ENCODE measurements at places on chromosomes 5 and 9.

GRCh38 chr5:107712359-107712870 is 41.7 kb upstream of the EFNA5 start:
- DNase-seq: no peak

DNA sequence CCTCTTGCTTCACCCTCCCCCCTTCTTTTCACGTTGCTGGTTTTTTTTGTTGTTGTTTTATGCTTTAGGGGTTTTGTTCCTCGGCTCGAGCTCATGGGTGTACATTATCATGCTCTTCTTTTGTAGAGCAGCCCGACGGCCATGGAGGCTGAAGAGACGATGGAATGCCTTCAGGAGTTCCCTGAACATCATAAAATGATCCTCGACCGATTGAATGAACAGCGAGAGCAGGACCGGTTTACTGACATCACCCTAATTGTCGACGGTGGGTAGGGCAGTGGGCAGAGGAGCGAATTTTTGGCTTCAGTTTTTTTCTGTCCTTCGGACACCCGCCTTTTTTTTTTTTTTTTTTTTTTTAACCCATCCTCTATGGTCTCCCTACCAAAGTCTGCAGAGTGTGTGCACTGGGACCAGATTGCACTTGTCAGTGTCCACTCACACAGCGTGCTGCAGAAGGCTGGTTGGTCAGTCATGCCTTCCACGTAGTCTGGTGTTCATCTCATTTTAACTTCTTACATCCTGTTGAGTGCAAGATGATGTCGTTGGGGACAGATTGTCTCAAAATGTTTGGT is 1.3 kb downstream of the ZNF131 start:
- peak; percentile 38 for DNase-seq

DNA sequence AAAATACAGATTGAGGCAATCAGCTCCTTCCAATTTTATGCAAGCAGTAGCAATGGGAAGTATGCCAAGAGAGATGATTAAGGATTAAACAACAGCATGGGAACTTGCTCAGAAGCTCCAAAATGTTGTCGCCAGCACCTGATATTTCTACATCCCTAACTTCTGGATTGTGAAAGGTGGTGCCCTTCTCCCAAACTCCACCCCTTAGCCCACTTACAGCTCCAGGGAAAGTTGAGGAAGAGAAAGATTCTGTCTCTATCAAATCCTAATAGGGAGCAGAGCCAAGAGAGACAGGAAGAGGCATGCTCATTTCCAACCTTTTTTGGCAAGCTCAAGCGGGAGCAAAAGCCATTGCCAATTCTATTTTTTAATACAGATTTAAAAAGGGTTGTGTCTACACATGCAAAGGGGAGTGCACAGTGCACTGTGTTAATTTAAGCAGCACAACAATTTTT is 92.4 kb upstream of the NR3C1 start:
- no peak for DNase-seq

DNA sequence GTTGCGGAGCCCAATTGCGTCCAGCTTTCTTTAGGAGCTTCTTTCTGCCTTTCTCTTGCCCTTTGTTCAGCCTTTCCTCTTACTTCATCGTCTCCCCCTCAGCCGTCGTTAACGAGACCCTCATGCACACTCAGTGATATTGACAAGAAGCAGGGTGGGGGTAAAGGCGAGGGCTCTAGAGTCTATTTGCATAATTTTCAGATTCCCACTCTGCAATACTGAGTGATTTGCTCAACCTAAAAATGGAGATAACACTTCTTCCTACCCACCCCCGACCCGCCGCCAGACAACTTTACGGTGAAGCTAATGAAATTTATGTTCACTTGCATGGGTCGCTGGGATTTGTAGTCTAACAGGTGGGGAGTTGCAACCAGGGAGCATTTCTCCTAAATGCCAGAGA is 1.3 kb upstream of the TBC1D2 start:
- no peak for DNase-seq

- DNase-seq: no peak
These were observed 100.5 kb upstream of the CCDC152 start for GRCh38 chr5:42655982-42656650.

GRCh38 chr5:20683241-20683940 is 695.4 kb upstream of the CDH18 start:
- no peak for DNase-seq

DNA sequence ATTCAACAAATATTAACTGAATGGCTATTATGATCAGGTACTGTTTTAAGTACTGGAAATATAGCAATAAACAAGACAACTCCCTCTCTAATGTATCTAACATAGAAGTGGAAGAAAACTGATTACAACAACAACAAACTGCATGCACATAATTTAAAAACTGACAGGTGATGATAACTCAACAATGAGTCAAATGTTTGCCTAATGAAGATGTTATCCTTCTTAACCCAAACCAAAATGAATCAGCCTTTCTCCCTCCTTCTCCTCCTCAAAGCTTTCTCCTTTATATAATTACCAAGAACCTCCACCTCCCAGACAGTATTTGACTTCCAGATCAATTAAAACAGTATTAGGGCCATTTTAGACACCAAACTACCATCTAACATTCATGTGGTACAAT is 49.3 kb downstream of the RICTOR start:
- DNase-seq: no peak

DNA sequence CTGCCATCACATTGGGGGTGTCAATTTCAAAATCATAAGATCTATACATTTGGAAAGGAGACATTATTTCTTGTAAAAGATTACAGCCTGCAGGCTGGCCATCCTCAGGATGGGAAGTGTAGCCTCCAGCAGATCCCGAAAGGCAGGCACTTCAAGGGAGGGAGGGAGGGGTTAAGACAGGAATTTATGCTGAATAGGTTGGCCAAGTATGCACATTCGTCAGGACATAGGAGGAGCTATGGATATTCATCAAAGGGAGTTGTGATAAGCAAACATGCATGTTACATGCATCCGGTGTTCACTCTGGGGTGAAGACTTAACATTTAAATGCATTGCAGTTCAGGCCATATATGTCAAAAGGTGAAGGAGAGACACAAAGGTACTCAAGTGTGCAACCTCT is 119.4 kb downstream of the CEP120 start:
- no peak for DNase-seq

DNA sequence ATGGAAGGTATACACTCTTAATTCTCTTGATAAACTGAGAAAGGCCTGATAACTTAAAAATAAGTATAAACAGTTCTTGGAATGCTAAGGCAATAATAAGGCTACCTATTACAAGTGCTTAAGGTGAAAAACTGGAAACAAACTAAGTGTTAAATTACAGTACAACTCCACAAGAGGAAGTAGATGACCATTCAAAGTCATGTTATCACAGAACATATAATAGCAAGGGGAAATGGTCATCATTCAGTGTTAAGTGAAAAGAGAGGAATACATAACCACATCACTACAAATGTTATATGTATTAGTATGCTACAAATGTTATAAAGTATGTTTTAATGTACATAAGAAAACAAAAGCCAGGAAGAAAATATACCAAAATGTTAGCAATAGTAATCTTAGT is 135.9 kb downstream of the CCDC192 start:
- DNase-seq: no peak

- no peak for DNase-seq
These were observed 127.2 kb upstream of the SLC44A1 start for GRCh38 chr9:105117234-105117633.

DNA sequence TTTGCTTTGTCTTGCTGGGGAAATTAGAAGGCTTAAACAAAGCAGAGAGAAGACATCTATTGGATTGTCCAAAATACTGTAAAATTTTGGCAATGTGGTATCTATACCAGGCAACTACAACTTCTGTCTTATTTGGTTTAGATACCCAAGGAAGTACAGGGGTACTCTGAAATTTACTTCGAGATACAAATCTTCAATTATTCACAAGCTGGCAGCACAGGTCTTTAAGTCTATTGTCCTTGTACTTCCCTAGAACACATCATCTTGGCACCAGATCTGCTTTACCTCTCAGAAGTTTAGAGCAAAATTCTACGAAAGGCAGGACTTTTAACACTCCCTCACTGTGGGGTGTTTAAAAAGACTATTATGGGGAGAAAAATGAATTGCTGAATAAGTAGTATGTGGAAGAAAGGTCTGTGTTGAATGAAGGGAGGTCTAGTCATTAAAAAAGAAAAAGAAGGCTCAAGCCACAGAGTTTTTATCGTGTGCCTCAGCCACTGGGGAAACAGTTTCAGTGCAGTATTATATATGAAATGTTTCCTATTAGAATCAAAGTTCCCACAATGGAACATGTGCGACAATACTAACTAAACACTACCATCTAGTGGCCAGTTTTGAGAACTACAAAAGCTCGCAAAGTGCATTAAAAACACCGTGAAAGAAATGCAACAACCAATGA is 93.7 kb downstream of the PDE4D start:
- DNase-seq: no peak

GRCh38 chr9:126822278-126822677 is 17.4 kb downstream of the ZBTB43 start:
- DNase-seq: no peak

DNA sequence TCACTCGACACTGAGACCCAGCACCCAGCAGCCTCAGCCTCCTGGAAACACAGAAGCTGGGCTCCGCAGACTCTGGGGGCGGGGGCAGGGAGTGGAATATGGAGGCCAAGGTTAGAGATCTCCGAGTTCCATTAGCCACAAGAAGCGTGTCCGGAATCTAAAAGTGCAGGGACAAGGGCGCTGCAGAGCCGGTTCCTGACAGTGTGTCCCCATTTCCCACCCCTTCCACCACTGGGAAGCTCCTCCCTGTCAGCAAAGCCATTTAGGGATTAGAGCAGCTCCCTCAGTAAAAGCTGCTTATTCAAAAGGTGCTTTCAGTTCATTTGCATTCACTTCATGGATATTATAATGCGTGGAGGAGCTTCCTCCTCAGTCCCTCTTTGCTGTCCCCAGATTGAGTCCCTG is 74.1 kb upstream of the HSPA9 start:
- DNase-seq: no peak

- DNase-seq: peak; percentile 41
These were observed 1.7 kb upstream of the SLIT3 start for GRCh38 chr5:169302491-169303118.

DNA sequence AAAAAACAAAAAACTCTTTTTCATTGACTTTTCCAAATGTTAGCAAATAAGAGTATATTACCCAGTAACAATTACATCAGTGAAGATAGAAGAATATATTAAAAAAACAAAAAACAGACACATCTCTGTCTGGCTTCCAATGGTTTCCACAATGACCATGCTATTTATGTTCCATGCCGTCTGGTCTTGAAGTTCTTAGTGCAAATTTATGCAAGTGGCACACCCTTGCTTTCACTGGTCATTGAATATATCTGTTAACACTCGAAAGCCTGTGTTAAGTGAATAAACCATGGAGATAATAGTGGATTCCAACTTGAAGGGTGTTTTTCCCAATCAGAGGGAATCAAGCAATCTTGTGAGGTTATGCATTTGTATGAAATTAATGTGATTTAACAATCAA is 291.9 kb downstream of the KCTD16 start:
- no peak for DNase-seq

- no peak for DNase-seq
These were observed 732 bp downstream of the PBX3 start for GRCh38 chr9:125747765-125748445.

DNA sequence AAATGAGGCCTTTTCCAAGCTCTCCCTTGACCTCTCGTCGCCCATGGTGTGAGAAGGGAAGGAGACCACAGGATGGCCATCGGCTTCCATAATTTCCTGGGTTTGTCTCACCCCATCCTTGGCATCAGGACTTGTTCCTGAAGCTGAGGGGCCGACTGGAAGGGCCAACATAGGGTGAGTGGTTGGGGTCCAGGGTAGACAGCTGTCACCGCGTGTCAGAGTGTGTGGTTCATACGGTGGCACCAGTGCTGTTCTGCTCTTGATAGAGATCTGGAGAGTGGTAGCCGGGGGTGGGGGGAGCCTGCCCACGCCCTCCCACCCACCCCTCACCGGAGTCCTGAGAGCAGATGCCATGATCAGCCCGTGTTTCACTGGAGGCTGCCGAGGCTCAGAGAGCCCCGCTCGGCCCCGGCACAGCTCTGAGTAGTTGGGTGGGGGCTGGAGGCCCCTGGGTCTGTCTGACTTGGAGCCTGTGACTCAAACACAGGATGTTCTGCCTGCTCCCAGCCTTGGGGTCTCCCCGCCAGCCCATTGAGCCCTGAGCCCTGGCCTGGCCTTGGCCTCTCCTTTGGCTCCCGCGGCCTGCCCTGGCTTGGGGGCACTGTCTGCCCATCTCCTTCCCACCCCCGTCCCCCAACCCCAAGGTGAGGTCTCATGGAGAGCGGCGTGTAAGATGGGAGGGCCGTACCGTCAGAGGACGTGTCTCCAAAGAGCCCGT is 53.1 kb upstream of the IER5L start:
- no peak for DNase-seq

GRCh38 chr5:136639616-136640015 is 274.3 kb upstream of the TRPC7 start:
- no peak for DNase-seq

DNA sequence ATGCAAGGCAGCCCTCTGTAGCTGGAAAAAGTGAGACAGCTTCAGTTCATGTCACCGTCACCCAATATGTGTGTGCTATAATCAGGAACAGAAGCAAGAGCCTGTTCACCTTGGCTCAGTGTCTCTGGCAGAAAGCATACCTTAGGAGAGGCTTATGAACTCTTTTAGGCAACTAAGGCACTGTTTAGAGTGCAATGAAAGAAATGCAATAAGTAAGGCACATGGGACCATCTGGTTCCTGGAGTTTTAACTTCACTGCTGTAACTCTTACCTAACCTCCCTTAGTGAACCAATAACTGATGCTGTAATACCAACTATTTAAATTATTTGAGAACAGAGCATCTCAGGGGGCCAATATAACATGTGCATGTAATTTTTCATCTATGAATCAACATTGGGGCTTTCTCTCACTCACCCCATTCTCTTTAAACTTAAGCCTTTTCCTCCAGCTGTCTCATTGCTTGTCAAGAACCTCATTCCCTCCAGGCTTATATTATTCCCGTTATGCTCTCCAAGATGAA is 32.4 kb downstream of the C9 start:
- no peak for DNase-seq

DNA sequence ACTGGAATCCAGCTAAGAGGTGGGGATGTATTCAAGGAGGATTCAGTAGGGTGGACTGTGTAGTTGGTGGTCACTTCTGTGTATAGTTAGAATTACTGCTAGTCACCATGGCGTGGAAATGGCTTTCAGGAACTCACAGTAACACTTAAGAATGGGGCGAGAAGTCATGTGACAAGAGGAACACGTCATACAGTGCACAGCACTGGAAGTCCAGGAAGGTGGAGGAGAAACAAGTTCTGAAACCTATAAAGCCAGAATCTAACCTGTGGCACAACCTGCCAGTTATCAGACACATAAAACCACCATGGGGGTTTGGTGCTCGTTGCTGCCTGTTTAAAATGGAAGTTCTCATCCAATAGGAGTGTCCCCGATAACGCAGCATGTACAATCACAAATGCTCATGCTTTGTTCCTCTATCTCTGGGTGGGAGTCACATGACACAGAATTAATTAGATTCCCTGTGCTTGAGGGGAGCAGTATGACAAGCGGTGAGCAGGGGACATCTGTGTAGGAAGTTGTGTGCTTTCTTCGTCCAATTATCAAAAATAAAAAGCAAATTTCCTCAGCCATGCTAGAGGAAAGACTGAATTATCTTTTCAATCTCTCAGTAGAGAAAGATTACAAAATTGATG is 193.0 kb downstream of the SPOCK1 start:
- no peak for DNase-seq

- no peak for DNase-seq
These were observed 42.1 kb downstream of the WDR41 start for GRCh38 chr5:77449981-77450380.

Data from HS-27A (cell line).